Right lobe of liver (tissue), 6 donors: ENCODE measurements at places on chromosomes 5 and 9. TPM values are rescaled to one million over a fixed set of nuclear protein-coding genes. Genes with fewer than 3 reads are reported as not detected.

GRCh38 chr9:18478501-18479361 lies 4.8 kb downstream of the ADAMTSL1 start:
- DNase-seq = no peak
- no peak overlapping the region for H3K4me3 ChIP-seq
- H3K27me3 ChIP-seq = no peaks in the 10 kb centered on the region

DNA sequence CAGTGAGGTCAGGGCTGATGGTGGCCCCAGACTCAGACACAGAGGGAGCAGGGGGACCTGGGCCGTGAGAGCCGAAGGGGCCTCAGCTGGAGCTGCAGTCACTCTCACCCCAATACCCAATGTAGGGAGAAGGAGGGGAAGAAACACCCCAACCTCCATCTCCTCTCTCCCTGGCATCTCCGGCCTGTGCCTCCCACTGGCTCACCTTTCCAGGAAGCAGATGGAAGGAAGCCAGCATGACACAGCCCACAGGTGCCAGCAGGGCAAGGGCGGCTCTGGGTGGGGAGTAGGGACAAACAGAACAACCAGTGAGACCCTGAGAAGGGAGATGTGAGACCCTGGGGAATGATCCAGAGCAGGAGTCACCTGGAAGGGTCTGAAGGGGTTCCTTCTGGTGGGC lies 3.0 kb upstream of the CRB2 start:
- no peak overlapping the region for H3K4me3 ChIP-seq
- no peaks in the 10 kb centered on the region for H3K36me3 ChIP-seq
- peaks cover 9% of the 10 kb centered on the region for H3K4me1 ChIP-seq
- no peak for DNase-seq
- no peaks in the 10 kb centered on the region for H3K27me3 ChIP-seq

Gene OLFML2A
- 0.74 TPM for total RNA-seq

DNA sequence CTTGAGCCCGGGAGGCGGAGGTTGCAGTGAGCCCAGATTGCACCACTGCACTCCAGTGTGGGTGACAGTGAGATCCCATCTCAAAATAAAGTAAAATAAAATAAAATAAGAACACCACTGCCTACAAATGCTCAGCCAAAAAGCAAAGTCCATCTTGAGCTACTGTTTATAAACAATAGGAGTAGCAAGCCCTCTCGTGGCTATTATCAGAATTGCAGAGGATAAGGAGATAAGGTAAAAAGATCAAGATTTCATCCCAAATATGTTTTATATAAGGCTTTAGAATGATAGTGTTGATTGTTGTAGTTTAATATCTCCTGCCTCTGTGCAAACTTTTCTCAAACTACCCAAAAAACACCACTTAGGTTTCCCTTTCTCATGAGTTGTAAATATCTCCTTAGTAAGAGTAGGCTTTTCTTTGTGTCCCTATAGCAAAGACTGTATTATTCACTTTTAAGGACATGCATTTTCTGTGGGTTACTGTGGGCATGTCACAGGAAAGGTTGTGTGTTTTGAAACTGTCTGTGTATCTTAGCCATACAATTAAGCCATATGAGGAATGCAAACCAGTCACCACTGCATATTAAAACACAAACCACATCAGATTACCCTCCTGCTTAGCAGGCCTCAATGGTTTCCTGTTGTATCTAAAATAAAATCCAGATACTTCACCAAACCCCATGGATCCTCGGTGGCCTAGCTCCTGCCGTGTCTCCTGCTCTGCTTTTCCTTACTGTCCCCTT lies 31.8 kb upstream of the CKS2 start:
- DNase-seq = no peak
- no peaks in the 10 kb centered on the region for H3K27me3 ChIP-seq

Gene PHYHD1
- total RNA-seq = 16.8 TPM

Gene UBE2QL1
- total RNA-seq = 0.74 TPM

Gene RXFP3
- total RNA-seq = not detected

Gene NPDC1
- total RNA-seq = 12.2 TPM

Gene TIMD4
- total RNA-seq = 0.80 TPM

- H3K27ac ChIP-seq = no peak overlapping the region
- no peaks in the 10 kb centered on the region for H3K4me1 ChIP-seq
- no peak overlapping the region for H3K4me3 ChIP-seq
- peaks cover 4% of the 10 kb centered on the region for H3K36me3 ChIP-seq
- no peaks in the 10 kb centered on the region for H3K27me3 ChIP-seq
Observed at GRCh38 chr5:31417512-31417911, 114.4 kb downstream of the DROSHA start.

Gene PRRX2
- not detected for total RNA-seq

DNA sequence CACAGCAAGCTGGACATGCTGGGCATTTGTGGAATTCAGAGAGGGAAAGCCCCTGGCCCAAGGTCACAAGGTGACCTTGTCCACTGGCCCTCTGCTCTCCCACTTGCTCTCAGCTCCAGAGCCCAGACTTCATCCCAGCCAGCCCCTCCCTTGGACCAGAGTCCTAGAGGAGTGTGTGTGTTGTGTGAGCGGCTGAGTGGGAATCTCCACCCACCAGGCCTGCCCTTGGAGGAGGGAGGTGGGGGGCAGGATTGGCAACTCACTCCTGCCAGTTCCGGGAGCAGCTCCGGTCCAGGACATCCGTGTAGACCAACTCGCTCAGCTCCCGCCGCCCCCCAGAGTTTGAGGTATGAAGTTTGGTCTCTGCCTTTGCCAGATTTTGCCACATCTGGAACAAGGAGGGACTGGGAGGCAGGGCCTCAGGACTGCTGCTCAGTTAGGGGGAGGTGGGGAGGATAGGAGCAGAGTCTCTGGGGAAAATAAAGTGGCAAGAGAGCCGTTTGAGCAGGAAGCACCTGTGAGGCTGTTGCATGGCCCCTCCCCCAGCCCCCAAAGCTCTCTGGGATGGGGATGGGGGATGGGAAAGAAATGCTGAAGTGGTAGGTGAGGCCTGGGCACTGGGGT lies 1.4 kb downstream of the MZB1 start:
- no peaks in the 10 kb centered on the region for H3K36me3 ChIP-seq
- H3K27me3 ChIP-seq = peaks cover under 1% of the 10 kb centered on the region
- peaks cover 16% of the 10 kb centered on the region for H3K4me1 ChIP-seq
- H3K4me3 ChIP-seq = no peak overlapping the region
- H3K27ac ChIP-seq = no peak overlapping the region

DNA sequence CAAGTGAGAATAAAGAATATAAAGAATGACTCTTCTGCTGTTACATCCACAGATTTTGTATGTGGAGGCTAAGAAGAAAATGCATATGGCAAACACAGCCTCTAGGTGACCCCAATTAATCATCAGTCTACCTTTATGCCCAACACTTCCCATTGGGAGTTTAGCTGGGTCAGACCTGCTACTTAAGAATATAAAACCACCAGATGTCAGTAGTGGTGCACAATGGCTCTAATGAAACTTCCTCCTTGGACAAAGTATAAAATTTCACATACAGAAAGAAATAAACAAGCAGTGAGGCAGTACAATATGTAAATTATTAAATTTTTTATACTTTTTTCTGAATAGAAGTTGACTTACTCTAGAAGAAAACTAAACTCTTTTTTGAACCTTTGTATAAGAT lies 539.9 kb downstream of the BRINP1 start:
- H3K36me3 ChIP-seq = no peaks in the 10 kb centered on the region
- H3K4me3 ChIP-seq = no peak overlapping the region
- H3K27ac ChIP-seq = no peak overlapping the region
- H3K4me1 ChIP-seq = no peaks in the 10 kb centered on the region

DNA sequence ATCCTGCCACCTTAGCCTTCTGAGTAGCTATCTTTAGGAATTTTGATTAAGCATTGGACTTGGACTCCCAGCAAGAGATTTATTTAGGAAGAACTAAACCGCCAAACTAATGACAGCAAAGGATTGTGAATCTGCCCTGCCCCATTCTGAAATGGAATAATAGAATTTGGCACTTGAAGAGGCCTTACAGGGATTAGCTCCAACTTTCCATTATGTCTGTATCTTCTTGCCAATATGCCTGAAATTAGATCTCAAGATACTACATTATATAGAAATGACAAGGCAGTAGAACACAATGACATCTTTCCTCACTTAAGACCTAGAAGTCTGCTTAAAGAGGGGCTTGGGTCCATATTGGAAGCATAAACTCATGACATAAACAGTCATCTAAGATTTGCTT lies 77.0 kb upstream of the DPYSL3 start:
- H3K4me3 ChIP-seq = no peak overlapping the region
- no peaks in the 10 kb centered on the region for H3K27me3 ChIP-seq
- DNase-seq = no peak
- H3K4me1 ChIP-seq = no peaks in the 10 kb centered on the region
- no peaks in the 10 kb centered on the region for H3K36me3 ChIP-seq

GRCh38 chr5:131068893-131069643 lies 96.0 kb downstream of the HINT1 start:
- H3K27me3 ChIP-seq = no peaks in the 10 kb centered on the region
- DNase-seq = no peak
- H3K36me3 ChIP-seq = no peaks in the 10 kb centered on the region
- no peaks in the 10 kb centered on the region for H3K4me1 ChIP-seq

- no peaks in the 10 kb centered on the region for H3K4me1 ChIP-seq
- no peak for DNase-seq
- no peak overlapping the region for H3K27ac ChIP-seq
- H3K4me3 ChIP-seq = no peak overlapping the region
Observed at GRCh38 chr9:75378036-75378435, 289.7 kb downstream of the OSTF1 start.

DNA sequence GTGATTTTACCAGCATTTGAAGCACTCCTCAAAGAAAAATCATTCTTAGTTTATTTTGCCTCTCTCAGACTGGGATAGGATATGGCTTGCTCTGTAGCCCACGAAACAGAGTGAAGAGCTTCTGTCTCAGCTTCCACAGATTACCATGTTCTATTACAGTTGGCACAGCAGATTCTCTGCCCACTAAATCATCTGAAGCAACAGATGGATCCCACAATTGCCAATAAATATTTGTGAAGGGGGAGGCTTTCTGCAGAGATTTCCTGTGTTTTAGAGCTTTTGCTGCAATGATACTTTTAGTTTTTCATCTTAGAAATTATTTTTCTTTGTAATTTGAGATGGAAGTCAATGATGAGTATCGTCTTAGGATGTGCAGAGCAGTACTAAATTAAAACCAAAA lies 12.3 kb upstream of the MAP3K1 start:
- no peaks in the 10 kb centered on the region for H3K36me3 ChIP-seq
- H3K4me1 ChIP-seq = no peaks in the 10 kb centered on the region
- no peak overlapping the region for H3K4me3 ChIP-seq
- no peak overlapping the region for H3K27ac ChIP-seq
- H3K27me3 ChIP-seq = no peaks in the 10 kb centered on the region
- no peak for DNase-seq

Gene C9orf72
- 6.4 TPM for total RNA-seq

GRCh38 chr9:8036914-8037524 lies 237.4 kb upstream of the DMAC1 start:
- H3K4me1 ChIP-seq = no peaks in the 10 kb centered on the region
- H3K4me3 ChIP-seq = no peak overlapping the region
- H3K27ac ChIP-seq = no peak overlapping the region
- H3K27me3 ChIP-seq = no peaks in the 10 kb centered on the region
- H3K36me3 ChIP-seq = no peaks in the 10 kb centered on the region

DNA sequence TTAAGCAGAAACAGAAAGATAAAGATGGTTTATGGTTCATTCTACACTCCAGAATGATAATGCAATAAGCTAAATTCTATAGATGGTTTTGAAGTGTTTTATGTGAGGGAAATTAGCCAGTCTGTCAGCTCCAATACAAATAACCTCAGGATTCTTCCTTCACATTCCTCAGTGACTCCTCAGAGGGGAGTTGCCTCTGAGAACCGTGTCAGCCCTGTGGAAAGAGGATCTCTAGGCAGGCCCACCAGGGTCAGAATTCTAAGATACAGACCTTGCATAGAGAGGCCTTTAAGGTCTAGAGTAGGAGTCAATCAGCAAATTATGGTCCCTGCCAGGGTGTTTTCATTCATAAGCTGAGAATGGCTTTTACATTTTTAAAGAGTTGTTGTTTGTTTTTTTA lies 26.6 kb downstream of the RUSC2 start:
- peaks cover 13% of the 10 kb centered on the region for H3K4me1 ChIP-seq
- DNase-seq = no peak
- no peaks in the 10 kb centered on the region for H3K27me3 ChIP-seq
- H3K27ac ChIP-seq = peak overlapping the region; percentile 21

- H3K4me3 ChIP-seq = no peak overlapping the region
- H3K36me3 ChIP-seq = no peaks in the 10 kb centered on the region
- H3K27me3 ChIP-seq = no peaks in the 10 kb centered on the region
- DNase-seq = no peak
- no peak overlapping the region for H3K27ac ChIP-seq
Observed at GRCh38 chr9:18361646-18362045, 112.3 kb upstream of the ADAMTSL1 start.

- H3K27me3 ChIP-seq = no peaks in the 10 kb centered on the region
- H3K36me3 ChIP-seq = no peaks in the 10 kb centered on the region
- H3K4me1 ChIP-seq = no peaks in the 10 kb centered on the region
- DNase-seq = no peak
- H3K27ac ChIP-seq = no peak overlapping the region
Observed at GRCh38 chr5:143340891-143341685, 62.4 kb downstream of the NR3C1 start.

Gene NME5
- not detected for total RNA-seq

DNA sequence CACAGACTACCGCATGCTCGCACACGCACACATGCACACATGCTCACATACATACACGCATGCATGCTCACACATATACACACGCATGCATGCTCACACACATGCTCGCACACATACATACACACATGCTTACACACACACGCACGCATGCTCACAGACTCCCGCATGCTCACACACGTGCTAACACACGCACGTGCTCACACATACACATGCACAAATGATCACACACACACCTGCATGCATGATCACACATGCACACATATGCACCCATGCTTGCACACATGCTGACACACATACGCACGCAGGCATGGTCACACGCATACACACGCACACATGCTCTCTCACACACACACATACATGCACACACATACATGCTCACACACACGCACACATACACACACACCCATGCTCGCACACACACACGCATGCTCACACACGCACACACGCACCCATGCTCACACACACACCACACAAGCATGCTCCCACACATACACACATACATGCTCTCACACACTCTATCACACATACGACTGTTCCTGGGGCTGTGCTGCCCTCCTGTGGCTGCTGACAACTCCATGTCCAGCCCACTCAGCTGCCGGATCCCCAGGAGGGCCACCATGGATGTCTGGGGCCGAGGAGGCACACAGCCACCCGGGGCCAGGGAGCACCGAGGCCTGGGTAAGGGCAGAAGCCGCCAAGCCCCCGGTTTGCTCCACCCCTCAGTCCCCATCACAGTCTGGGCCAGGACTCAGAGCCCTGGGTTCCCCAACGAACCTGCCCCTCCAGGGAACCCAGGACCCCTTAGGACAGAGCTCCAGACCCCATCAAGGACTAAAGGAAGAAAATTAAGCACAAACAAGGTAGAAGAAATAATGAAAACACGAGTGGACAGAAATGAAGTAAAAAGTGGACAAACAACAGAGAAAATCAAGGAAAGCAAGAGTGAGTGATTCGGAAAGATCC lies 31.4 kb upstream of the EGFL7 start:
- no peaks in the 10 kb centered on the region for H3K36me3 ChIP-seq
- DNase-seq = peak; percentile 81
- no peak overlapping the region for H3K27ac ChIP-seq
- no peak overlapping the region for H3K4me3 ChIP-seq
- no peaks in the 10 kb centered on the region for H3K4me1 ChIP-seq
